ENCODE measurements at places on chromosomes 3 and 15.

GRCh38 chr3:172561897-172562640 is 38.8 kb upstream of the TNFSF10 start:
- no peak for DNase-seq

GRCh38 chr15:38065721-38066345 is 131.4 kb downstream of the TMCO5A start:
- peak; percentile 34 for DNase-seq

DNA sequence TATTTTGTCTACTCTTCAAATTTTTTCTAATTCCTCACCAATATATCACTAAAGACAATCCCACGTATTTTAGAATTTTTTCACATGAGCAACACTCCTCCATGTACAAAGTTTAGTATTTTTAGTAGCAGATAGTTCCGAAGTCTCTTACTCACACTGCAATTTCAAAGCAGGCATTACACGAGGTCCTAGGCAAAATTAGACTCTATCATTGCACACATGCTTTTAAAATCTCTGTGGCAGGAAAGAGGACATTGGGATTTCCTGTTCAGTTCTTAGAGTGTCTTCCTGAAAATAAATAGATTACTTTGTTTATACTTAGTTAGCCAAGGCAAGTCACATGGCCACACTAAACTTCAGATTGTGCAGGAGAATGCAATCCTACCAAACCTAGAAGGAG is 847.7 kb downstream of the ROBO2 start:
- DNase-seq = no peak

- no peak for DNase-seq
Measured at GRCh38 chr3:136792556-136793330, 26.2 kb upstream of the SLC35G2 start.

- DNase-seq = no peak
Measured at GRCh38 chr15:77013776-77014131, 18.8 kb downstream of the PSTPIP1 start.

GRCh38 chr3:46460051-46460450 is 4.7 kb downstream of the LTF start:
- no peak for DNase-seq

DNA sequence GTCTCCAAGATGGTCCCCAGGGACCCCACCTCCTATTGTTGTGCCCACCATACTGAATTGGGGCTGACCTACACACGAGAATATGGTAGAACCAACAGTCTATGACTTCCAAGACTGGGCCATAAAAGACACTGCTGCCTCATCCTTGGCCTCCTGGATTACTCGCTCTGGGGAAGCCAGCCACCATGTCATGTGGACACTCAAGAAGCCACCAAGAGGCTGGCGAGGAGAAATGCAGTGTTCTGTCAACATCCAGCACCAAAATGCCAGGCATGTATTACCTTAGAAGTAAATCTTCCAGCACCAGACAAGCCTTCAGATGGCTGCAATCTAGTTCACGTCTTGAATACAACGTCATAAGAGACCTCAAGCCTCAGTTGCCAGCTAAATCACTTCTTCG is 17.1 kb upstream of the TPM1 start:
- no peak for DNase-seq

DNA sequence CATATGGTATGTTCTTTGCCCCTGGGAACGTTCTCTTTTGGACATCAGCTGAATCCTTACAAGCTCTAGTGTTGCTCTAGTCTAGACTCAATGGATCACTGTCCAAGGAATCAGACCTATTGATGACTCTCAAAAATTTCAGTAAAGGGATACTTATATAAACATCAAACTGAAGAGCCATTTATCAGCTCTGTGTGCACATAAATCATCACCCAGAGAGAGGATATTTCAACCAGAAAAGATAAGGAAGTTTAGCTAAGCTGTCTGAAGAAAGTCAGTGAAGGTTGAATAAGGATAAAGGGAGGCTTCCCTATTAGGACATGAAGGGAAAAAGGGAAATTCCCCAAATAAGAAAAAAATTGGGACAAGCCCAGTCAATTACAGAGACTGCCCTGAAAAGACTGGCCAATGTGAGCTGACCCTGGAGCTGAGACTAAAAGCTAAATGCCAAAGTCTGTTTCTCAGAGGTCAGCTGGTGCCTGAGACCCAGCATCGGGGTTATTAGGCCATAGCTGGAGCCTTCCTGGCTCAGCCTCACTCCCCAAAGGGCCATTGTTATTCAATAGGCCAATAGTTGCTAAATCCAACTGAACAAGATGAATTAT is 424.1 kb upstream of the THBS1 start:
- no peak for DNase-seq

- peak; percentile 50 for DNase-seq
Measured at GRCh38 chr3:107574650-107575049, 51.9 kb downstream of the BBX start.

GRCh38 chr3:88000853-88001252 is 58.0 kb downstream of the CGGBP1 start:
- peak; percentile 22 for DNase-seq

GRCh38 chr3:20140881-20141280 is 45.1 kb downstream of the SGO1 start:
- no peak for DNase-seq

DNA sequence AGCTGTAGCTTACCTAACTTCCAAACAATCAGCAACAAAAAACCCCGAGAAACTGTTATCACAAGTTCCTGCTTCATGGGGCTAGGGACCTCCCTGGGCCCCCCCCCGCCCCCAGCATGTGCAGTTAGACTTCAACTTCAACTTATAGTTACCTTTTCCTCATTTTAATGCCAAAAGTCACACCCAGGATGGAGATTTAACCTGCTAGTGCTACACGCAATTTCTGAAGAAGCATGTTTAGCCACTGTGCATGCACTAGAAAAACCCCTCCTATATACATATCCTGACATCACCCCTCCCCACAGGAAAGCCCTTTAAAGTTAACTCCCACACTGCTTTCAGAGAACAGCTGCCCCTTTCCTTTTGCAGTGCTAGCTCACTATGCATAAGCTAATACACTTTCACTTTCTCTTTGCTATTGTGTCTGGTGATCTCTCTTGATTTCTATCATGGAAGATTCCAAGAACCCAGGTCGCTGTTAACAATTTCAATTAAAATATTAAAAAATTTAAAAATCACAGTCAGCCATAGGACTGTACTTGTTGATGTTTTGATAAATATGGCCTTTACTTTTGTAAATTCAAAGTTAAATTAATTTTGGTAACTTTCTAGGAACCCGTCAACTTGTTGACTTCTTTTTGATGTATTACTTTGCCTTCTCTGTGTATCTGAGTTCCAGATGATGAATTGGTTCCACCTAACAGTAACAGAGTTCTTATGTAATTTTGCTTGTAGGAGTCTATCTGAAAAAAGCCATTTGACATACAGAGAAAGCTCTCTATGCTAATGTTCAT is 75.2 kb upstream of the ACAD9 start:
- peak; percentile 53 for DNase-seq

GRCh38 chr15:40302981-40303380 is 4.8 kb downstream of the PLCB2 start:
- DNase-seq = no peak

DNA sequence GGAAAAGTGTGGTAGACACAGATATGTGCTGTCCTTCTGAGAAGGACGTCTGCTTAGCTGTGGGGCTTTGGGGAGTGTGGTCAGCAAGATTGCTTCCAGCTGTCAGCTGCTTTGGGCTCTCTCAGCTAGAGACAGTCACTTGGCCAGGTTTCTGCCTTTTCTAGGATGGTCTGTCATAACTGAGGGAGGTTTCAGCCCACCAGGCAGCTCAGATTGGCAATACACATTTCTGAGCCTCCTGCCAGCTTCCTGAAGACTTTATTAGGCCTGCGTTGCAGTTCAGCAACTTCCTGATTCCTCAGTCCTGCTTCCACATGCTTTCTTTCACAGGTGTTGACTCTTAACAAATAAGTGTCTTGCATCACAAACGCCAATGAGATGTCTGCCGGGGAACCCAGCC is 286.5 kb downstream of the SQOR start:
- no peak for DNase-seq

- DNase-seq = no peak
Measured at GRCh38 chr3:192750201-192750600, 22.9 kb upstream of the FGF12 start.

All from astrocyte of the spinal cord (primary cell).